AG04450 (cell line): ENCODE measurements at places on chromosomes 2 and 18.

DNA sequence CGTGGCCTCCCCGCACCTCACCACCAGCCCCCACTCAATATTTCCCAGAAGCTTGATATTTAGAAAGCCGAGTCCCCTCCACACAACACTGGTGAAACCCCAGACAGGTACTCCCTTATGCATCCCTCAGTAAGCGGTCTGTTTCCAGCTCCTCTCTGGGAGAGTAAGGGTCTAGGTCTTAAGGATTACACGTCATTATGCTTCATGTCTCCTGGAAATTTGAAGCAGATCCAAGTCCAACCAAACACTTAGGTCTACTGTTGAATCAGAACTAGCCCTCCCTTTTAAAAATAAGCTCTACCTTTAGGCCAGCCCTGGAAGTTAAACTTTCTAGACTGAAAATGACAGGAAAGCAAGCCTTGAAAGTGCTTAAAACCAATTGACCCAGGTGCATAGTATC, 1.5 kb upstream of the OST4 start:
- no peak for DNase-seq

DNA sequence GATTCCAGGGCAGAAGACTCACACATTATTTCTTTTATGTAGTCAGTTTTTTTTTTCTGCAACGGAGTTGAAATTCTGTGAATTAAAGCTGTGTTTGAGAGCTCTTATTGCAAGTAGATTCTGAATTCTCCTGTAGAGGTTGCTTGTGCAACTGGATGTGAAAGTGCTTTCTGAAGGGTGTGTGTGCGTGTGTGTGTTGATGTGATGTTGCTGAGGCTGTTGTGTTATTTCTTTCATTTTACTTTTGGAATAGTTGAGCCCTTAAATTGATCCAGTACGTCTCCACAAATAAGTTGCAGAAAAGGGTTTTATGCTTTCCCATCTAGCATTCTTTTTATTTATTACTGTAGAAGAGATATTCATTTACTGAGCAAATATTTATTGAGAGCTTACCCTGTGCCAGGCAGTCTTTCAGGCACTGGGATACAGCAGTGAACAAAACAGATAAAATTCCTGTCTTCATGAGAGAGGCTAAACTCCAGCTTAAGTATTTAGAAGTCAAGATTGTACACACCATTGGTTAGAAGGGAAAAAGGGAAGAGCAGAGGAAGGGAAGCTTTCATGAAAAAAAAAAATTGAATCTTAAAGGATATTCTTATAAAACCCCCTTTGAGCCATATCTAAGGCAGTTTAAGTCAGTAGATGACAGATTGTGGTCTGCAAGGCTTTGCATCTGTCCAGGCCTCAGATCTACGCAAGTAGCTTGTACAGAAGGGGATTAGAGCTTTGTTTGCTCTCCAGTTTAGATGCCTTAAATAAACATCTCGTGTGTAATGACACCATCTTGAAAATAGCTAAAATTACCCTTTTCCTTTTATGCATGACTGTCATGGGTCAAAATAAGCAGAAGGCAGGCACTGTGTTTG, 58.2 kb downstream of the MYO1B start:
- DNase-seq: no peak

DNA sequence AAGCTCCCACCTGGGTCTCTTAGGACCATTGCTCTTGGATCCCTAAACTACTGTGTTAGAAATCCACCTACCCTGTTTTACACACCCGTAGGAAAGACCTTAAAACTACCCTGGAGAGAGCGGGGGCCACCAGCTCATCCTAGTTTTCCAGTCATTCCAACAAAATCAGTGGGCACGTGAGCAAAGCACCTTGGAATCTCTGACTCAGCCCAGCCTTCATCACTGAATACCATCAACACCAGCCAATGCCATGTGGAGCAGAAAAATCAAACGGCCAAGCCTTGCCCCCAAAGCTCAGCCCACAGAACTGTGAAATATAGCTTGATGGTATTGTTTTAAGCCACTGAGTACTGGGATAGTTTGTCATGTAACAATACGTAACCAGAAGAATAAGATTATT, 449.7 kb upstream of the CHAC2 start:
- no peak for DNase-seq

GRCh38 chr2:60410456-60411146, 142.9 kb downstream of the BCL11A start:
- DNase-seq: no peak

GRCh38 chr18:56108478-56109367, 520.7 kb upstream of the TCF4 start:
- DNase-seq: no peak

GRCh38 chr2:37390777-37391176, 46.3 kb downstream of the QPCT start:
- DNase-seq: no peak

GRCh38 chr18:44668270-44668975, 12.3 kb upstream of the SETBP1 start:
- DNase-seq: no peak

- DNase-seq: no peak
These were observed 26.2 kb downstream of the CFAP53 start for GRCh38 chr18:50240080-50240563.

DNA sequence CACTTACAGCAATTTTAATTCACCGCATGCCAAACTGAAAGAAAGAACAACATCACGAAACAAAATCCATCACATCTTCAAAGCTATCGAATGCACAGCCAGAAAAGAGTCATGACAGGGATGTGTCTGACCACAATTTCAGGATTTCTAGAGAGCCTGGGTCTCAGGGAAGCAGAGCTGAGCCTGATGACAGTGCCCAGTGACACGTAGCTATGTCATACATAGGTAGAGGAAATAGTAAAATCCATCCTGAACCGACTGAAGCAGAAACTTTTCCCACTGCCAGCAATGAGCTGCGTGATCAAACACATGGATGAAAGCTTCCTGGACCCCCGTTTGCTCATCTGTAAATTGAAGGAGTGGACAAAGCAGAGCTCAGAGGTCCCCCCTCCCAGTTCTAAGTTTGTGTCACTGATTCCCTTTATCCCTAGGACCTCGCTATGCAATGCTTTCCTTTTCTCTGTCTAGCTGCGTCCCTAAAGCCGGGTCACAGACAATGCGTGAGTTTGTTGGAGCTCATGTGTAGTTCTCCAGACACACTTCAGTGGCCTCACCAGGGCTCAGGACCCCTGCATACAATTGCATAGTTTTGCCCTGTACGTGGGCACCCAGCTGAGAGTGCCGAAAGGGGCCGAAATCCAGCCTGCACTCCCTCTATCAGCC, 37.6 kb downstream of the CCBE1 start:
- DNase-seq: no peak

- no peak for DNase-seq
These were observed 23.1 kb downstream of the HS1BP3 start for GRCh38 chr2:20627712-20628380.

- DNase-seq: no peak
These were observed 60.8 kb downstream of the SLC40A1 start for GRCh38 chr2:189519631-189520387.

GRCh38 chr2:177501186-177501585, 108.6 kb downstream of the AGPS start:
- DNase-seq: no peak

GRCh38 chr2:99802734-99803133, 312.9 kb upstream of the REV1 start:
- no peak for DNase-seq

DNA sequence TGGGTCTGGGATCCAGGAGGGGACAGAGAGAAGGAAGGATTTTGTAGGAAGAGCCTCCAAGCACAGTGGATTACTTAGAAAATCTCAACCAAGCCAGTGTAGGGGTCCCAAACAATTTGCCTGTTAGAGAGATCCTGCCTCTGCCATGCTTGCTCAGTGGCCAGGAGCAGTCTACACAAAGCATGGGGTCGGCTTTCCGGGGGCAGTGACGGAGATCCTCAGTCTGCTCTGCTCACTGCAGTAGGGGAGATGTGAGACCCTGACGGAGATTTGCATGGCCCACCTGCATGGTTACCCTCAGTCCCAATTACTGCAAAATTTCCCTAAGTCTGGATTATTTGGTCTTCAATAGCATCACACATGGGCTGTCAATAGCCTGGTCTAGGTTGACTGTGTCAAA, 385.2 kb downstream of the CMPK2 start:
- DNase-seq: no peak

- no peak for DNase-seq
These were observed 1.1 kb upstream of the LIPG start for GRCh38 chr18:49560624-49561288.

DNA sequence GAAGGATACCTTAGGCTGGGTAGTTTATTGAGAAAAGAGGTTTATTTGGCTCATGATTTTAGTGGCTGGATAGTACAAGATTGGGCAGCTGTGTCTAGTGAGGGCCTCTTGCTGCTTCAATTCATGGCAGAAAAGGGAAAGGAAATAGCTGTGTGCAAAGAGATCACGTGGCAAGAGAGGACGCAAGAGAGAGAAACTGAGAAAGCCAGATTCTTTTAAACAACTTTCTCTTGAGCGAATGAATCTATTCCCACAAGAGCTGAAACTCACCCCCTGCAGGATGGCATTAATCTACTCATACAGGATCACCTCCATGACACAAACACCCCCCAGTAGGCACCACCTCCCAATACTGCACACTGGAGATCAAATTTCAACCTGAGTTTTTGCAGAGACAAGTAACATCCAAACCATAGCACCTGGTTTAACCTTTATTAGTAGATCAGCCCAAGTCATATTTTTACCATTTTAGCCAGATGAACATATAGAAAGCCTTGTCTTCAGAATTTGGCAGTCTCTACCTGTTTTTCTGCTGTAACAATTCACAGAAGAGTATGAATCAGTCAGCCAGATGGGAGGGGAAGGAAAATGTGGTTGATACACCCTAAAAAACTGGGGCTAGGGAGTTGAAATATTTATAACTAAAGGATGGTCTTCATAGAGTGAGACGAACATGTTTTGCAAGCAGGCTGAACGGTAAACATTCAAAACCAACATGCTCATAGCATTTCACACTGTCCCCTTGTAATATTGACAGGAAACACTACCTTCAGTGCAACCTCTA, 73.9 kb upstream of the NCKAP5 start:
- DNase-seq: no peak

DNA sequence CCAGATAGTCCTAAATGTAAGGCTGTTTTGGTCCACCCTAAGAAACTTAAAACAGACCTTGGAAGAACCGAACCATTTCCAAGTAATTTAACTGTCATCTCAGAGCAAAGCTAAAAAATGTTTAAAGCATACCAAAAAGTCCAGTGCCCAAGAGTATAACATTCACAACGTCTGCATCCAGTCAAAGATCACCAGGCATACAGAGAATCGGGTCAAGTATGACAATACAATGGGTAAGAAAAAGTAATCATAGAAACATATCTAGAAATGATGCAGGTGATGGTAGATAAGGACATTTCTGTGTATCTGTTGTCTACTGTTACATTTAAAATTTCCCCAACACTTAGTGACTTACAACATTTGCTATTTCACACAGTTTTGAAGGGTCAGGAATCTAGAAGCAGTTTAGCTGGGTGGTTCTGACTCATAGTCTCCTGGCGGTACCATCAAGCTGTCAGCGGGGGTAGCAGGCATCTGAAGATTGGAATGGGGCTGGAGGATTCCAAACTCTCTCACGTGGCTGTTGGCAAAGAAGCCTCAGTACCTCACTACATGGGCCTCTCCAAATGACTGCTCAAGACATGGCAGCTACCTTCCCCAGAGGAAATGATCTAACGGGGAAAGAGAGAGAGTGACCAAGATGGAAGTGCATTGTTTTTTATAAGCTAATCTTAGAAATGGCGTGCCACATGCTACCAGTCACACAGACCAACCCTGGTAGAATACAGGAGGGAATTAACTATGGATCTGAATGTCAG, 36.6 kb upstream of the DYNC2LI1 start:
- peak; percentile 53 for DNase-seq

DNA sequence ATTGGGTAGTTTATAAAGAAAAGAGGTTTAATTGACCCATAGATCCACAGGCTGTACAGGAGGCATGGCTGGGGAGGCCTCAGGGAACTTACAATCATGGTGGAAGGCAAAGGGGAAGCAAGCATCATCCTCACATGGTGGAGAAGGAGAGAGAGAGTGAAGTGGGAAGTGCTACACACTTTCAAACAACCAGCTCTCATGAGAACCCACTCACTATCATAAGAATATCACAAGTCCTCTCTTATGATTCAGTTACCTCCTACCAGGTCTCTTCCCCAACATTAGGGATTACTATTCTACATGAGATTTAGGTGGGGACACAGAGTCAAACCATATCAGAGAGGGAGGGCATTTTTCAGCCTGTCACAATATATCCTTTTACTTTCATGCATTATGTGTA, 22.7 kb upstream of the DOCK10 start:
- no peak for DNase-seq

DNA sequence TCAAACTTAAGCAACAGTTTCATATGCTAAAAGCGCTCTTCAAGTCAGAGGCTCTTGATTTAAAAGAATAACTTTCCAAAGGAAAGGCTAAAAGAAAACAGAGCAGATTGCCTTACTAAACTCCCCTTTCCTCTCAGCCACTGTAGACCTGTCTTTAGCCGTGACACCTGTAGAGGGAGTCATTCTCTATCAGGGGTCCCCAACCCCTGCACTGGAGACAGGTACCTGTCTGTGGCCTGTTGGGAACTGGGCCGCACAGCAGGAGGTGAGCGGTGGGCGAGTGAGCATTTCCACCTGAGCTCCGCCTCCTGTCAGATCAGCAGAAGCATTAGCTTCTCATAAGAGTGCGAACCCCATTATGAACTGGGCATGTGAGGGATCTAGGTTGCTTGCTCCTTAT, 9.6 kb downstream of the SLC14A1 start:
- DNase-seq: no peak

DNA sequence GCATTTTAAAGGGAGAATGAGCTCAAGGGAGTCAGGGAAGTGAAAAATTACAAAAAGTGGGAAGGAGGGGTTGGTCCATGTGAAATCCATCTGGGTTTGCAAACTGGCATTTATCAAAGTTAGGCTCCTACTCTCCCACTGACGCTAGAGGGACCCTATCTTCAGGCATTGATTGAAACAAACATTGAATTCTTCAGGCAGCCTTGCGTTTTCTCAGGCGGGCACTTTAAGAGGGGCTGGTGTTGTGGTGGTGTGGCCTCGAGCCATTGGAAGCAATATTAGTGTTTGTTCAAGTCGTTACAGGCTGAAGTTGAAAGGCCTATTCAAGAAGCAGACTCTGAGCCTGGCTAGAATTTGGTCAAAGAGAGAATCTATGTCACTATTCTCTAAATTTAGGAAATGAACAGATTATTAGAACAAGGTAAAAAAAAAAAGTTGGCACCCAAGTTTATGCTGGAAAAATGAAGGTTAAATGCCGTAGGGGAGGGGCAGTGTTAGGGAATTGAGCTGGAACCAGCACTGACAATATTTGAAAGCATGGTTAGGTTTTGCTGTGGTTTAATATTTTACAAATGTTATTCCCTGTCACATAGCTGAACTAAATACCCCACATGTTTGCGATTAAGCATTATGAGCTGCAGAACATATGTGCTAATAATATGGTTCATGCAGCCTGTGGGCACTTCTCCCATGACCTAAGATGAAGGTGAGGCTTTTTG, 36.8 kb downstream of the STON1 start:
- DNase-seq: no peak

- no peak for DNase-seq
These were observed 320.5 kb upstream of the NCKAP5 start for GRCh38 chr2:133888621-133889219.

- DNase-seq: no peak
These were observed 594.4 kb upstream of the ID2 start for GRCh38 chr2:8087480-8087840.

GRCh38 chr2:144079803-144080202, 440.1 kb downstream of the ZEB2 start:
- no peak for DNase-seq
